ENCODE measurements at places on chromosomes 4 and X. TPM values are rescaled to one million over a fixed set of nuclear protein-coding genes. Genes with fewer than 3 reads are reported as not detected.

The FGFBP2 gene
- 1.3 TPM for total RNA-seq

The NPFFR2 gene
- not detected for total RNA-seq

DNA sequence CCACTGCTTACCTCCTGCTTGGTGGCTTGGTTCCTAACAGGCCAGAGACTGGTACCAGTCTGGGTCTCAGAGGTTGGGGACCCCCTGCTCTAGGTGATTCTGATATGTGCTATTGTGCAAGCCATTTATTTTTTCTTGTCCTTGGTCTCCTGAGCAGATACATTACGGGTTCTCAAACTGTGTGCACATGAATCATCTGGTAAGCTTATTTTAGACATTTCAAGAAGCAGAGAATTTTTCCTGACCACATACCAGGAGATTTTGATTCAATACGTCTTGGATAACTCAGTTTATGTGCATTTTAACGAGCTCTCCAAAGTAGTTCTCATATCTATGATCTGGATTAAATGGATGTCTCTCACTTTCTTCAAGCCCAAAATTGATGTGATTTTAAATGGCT is 77.2 kb downstream of the FHIP1A start:
- no peak for DNase-seq

DNA sequence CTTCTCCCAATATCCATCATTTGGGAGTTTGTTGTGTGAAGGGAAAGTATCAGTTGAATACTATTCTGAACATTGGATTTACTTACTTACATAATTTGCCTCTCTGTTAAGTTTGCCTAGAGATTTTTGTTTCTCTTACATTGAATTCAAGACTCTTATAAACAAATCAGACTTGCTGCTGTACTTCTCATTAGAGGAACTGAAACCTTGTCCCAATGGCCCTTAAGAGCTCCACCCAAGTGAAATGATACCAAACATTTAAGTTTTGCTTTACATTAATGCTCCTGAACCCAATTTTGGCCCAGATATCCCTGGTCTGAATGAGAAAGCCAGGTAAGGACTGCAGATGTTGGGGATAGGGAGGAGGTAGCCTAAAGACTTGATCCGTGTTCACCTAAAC is 32.0 kb downstream of the HAND2 start:
- DNase-seq: no peak

GRCh38 chr4:71222661-71223060 is 116.2 kb upstream of the SLC4A4 start:
- DNase-seq: no peak

GRCh38 chr4:20305976-20306375 is 54.3 kb downstream of the SLIT2 start:
- DNase-seq: no peak

DNA sequence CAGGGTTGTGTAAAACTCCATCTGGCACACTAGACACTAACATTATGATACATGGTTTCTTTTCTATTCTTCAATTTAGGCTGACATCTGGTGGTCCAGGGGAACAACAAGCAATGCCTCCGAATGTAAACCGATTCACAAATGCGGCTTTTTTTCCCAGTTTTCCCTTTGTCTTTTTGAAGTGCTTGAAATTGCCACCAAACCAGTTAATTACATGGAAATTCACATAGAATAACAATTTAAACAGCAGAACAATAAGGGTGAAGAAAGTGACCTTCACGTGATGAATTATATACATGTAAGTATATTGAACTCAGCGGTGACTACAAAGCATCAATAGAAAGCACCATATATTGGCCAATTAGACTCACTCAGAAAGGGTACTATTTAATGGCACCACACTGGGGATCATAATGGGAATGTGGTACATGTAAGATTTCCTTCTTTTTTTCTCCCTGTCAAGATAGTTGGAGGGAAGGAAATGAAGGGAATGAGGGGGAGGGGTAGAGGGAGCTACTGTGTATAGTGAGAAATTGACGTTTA is 103.9 kb downstream of the MMRN1 start:
- DNase-seq: no peak

- DNase-seq: no peak
Measured at GRCh38 chr4:62923783-62924182, 1485.5 kb downstream of the TECRL start.

- DNase-seq: no peak
Measured at GRCh38 chrX:151633157-151633556, 62.1 kb upstream of the PRRG3 start.

GRCh38 chr4:91118597-91118996 is 991.4 kb downstream of the CCSER1 start:
- no peak for DNase-seq

DNA sequence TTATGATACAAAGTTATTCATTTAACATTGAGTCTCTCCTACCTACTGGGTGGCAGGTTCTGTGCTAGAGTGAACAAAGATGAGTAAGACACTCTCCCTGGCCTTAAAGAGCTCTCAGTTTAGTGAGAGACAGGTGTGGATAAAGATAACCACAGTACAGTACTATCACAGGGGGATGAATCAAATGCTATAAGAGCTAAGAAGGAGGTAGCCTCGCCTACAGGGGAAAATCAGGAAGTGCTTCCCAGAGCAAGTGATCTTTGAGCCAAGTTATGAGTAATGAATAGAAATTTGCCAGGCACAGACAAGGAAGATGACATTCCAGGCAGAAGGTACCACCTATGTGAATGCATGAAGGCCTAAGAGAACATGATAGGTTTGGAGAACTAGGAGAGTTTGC is 3.4 kb upstream of the IGBP1 start:
- DNase-seq: no peak

GRCh38 chrX:28205126-28205525 is 223.9 kb upstream of the DCAF8L1 start:
- DNase-seq: no peak

DNA sequence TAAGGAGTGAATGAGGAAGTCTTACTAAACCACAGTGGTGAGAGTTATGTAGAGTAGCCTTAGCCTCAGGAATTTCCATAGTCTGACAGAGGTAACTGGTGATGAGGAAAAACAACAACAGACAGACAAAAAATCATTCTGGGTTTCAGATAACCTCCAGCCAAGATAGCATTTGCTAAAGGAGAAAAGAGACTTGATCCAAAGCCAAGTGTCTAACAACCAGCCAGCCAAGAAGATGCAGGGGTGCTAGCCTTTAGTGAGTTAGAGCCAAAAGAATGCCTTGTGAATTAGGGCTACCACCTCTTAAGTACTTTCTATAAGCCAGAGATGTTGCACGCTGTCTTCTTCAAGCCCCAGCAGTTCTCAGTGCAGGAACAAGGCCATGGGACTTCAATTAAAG is 478.0 kb upstream of the CPEB2 start:
- DNase-seq: no peak

DNA sequence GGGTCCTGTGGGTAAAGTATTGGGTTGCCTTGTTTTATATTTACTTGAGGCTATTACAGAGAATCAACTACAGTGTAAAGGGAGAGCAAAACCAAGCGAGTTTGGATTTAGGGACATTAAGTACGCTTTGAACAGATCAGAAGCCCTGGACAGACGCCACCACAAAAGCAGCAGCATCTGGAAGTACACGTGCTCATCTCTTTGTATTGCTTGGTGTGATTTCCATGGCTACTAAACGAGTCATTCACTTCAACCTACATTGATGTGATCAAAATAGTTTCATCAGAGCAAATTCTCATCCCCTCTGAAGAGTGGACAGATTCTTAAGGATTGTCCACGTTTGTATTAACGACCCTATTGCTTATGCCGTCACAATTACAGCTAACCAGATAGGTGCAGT is 85.1 kb downstream of the SORBS2 start:
- no peak for DNase-seq
